Neural crest cell (in vitro differentiated cells): ENCODE measurements at places on chromosomes 2 and 18.

GRCh38 chr2:133654949-133655348 is 86.7 kb upstream of the NCKAP5 start:
- no peak for DNase-seq

GRCh38 chr2:19490846-19491435 is 132.5 kb upstream of the OSR1 start:
- DNase-seq = no peak

DNA sequence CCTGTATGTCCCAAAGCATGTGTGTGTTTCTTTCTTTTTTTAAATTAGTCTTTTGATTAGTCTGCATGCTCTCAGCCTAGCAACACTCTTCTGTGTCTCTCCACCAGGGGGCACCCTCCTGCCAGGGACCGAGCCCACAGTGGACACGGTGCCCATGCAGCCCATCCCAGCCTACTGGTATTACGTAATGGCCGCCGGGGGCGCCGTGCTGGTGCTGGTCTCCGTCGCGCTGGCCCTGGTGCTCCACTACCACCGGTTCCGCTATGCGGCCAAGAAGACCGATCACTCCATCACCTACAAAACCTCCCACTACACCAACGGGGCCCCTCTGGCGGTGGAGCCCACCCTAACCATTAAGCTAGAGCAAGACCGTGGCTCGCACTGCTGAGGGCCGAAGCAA is 93.8 kb downstream of the NRP2 start:
- peak; percentile 62 for DNase-seq

DNA sequence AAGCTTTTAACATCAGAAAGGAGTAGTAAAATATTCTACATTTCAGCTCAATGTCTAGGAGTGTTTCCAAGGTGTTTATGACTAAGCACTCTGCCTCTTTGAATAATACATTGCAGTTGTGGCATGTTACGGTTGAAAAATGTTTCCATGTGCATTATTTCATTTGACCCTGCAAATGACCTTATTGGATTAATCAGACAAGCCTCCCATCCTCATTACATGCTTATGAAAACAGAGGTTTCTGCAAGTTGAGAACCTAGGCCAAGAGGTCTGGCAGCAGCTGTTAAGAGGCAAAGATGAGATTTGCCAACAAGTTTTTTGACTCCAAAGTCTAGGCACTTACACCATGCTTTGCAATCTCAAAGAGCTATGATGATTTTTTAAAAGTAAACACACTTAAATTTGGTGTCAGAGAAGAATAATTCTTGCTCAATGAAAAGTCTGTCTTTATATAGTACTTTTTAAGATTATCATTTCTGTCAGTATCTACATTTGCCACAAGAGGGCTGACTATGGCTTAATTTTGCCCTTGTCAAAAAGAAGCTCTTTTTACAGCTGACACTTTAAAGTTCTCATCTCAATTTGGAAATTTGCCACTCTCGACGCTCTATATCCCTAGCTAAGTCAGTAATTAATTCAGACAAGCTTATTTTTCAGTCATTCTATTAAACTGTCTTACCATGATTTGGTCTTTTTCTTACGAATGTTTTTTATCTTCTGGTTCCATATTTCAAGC is 260.6 kb downstream of the PAX3 start:
- DNase-seq = no peak

DNA sequence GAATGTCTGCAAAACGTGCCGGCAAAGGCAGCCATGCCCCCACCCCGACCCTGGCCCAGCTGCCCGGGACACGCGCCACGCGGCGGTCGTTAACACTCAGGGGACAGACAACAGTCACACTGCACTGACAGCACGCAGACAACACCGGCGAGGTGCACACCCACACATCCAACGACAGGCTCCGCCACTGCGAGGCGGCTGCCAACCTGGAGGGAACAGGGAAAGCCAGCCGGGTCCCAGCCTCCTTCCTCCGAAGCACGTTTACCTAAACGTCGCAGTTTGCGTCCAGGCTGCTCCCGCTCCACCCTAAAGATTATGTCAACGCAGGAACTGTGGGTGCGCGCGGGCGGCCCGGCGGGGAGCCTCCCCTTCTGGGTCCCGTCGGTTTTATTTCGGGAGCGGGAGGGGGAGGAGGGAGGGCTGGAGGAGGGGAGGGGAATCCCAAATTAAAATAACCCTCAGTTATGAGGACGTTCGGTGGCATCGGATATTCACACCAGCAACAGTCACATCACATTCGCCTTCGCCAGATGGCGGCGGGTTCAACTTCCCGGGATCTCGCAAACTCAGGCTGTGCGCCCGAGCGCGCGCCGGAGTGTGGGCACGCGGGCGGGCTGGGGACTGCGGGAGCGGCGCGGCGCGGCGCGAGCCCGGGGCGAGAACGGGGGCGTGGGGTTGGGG is 644 bp downstream of the PTGR3 start:
- peak; percentile 45 for DNase-seq

DNA sequence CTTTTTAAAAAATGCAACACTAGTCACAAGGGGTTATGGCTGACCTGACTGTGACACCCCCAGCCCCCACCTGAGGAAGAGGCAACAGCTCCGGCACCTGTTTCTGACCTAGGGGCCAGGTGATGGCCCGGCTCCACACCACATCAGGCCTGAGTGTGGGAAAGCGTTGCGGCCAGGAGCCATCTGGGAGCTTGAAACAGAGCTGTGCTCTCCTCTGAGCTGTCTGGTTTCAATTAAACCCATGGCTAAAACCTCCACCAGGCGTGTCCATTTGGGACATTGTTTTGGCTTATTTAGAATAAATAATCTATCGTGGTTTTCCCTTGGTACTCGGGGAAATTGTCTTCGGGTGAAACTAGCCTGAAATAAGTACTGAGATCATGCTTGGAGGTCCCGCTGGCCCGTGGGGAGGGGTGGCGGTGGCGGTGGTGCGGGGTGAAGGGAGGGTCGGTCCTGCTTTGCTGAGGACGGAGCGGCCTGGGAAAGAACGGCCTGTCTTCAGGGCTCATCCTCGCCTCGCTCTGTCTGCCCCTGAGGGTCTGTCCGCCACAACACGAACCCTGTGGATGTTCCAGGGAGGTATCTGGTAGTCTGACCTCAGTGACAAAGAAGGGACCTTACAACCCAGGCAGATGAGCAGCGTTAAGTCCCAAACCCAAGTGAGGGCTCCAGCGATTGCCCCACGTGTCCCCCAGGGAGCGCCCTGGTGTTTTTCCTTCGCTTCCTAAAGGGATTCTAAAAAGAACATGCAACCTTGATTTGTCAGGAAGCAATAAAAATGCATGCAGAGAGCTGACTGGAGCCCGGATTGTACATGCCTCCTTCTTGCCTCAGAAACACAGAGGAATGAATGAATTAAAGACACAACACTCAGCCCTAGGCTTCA is 58.7 kb downstream of the IL1RL2 start:
- DNase-seq = no peak

DNA sequence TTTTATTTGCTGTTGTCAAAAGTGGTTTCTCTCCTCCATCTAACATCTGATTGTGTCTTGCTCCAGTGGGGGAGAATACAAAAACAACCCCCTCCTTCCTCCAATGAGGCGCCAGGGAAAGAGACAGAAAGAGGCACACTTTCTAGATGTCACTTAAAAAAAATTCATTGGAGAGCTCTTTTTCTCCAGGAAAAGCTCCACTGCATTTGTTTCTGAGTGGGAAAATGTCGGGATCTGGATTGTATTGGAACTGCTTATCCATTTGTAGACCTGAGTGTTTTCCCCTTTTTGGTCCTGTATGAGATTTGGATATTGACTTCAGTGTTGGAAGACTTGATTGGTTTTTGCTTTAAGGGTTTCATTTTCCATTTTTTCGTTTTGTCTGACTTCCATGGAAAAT is 995 bp downstream of the MBD5 start:
- no peak for DNase-seq
